Suppressor macrophage treated with lipopolysaccharide for 4 hours (primary cell): ENCODE measurements at places on chromosomes 13 and 19.
A peak's percentile ranks its signal among the peaks of the same experiment; 100 is the strongest.

DNA sequence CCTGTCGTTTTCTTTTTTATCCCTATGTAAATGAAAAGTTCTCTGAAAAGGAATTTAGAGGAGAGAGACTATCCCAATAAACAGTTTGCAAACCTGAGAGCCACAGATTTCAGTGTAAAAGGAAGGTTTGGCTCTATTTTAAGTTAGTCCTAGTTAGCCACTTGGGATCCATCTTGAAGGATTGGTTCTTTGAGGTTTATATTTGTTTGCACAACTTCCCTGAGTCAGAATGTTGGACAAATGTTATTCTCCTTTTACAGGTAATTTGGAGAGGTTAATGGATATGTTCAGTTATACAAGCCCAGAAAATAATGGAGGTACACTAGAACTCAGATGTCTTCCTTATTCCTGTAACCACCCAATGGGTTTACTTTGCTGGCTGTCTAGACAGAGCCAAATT is 2.6 kb upstream of the DNAJC15 start:
- no peak for DNase-seq

DNA sequence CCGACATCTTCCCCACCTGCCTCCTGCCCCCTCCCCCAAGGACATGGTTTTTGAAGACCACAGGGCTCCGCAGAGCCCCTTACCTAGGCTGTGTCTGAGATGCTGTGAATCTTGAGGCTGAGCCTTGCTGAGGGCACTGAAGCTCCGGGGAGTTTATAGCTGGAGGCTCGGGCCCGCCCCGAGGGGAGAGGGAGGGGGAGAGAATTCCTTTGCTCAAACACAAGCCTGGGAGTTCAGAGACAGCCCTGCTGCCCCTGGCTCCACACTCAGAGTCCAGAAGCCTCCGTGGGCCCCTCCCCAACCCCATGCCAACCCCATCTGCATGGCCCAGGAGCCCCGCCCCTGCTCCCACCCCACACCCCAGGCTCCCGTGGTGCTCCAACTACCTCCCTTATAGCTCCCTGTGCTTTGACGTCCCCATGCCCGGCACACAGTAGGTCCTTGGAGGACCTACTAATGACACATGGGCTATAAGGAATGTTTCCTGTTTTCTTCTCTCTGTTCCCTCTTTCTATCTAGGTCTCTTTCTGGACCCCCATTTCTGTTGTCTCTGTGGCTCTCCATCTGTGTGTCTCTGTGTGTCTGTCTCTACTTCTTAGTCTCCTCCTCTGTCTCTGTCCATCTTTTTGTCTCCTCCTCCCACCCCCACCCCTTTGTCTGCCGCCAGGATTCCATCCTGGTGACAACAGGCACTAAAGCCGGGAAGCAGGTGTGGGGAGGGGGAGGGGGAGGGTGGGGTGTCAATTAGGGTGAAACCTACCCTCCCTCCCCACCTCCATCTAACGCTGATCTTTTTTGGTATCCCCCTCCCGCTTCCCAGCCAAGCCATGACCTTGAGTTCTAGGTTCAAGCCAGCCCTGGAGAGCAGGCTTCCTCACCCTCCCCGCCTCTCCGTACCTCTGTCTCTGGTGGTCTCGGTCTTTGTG is at the start of gene TNNT1:
Gene TNNT1 (minus strand): TSS at position 129 of the 926 bp plus-strand sequence. CDS start 2,049 bp downstream, outside the sequence.
- no peak for DNase-seq

DNA sequence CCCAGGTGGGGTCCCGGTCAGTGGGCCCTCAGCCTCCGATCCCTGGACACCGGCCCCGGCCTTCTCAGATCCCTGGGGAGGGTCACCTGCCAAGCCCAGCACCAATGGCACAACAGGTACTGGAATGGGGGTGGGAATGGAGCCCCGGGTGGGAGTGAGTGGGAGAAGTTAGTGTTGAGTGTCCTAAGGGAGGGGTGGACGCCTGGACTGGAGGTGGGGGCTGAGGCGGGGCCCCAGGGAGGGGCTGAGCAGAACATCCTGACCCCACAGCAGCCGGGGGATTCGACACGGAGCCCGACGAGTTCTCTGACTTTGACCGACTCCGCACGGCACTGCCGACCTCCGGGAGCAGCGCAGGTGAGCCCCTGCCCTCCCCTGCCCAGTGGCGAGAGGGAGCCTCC is 17.7 kb downstream of the EPN1 start:
- no peak for DNase-seq

- DNase-seq, result no peak
Observed at GRCh38 chr13:49836516-49836915, 44.0 kb upstream of the KPNA3 start.

- DNase-seq, result no peak
Observed at GRCh38 chr13:75443356-75443958, 38.5 kb downstream of the TBC1D4 start.

DNA sequence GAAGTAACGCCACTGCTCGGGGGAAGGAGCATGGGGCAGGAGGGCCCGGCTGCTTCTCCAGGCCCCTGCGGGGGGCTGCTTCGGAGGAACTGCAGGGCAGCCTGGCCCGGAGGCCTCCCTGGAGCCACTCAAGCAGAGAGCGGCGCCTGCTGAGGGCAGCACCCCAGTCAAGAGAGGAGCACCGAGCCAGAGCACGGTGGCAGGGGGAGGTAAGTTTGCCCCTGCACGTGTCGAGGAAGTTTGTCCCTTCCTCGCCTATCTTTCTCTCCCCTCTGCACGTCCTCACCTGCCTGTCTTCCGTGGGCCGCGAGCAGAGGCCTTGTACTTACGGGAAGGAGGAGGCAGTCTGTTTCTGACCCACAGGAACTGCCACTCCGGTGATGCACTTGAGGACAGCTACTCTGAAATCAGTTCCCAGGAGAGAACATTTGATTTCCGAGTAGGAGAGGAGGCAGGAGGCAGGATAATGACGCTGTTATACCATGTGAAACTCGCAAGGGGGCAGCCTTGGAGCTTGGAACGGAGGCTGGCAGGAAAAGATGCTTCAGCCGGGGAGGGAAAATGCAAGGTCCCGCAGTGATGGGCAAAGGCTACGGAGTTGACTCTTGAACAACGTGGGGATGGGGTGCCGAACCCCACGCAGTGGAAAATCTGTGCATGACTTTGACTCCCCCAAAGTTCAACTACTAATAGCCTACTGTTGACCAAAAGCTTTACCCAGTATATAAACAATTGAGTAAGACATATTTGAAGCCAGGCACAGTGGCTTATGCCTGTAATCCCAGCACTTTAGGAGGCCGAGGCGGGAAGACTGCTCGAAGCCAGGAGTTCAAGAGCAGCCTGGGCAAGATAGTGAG is 5.0 kb downstream of the FFAR1 start:
- peak; percentile 92 for DNase-seq

DNA sequence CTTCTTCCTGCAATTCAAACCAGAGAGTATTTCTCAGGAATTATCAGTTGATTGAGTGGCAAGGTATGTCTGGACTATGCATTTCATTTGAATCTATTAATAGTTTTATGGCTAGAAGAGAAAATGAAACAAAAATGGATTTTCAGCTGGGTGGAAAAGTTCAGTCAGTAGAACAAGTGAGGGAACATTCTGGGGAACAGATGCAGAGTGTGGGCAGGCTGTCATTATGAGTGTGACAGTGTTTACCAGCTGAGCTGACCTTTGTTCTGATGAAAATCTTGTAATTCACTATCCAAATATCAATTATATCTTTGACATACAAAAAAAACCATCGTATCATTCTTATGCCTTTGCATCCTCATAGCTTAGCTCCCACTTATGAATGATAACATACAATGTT is 2.6 kb upstream of the CLC start:
- peak; percentile 16 for DNase-seq

DNA sequence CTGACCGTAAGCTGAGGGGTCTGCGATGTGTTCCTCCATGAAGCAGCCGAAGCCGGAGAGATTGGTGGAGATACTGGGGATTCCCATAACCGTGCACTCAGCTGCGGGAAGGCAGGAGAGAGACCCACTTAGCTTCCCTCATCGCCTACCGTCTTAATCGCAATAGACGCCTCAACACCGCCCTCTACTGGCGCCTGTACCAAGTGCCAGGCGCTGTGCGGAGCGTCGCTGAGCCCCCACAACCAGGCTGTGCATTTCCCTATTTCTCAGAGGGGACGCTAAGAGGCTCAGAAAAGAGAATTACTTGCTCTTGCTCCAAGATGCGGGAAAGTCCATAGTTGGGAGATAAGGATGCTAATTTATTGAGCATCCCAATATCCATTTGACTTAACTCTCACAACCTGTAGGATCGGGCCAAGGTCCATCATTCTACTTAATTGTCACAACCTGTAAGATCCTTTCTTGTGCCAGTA is 5.8 kb downstream of the FTL start:
- peak; percentile 94 for DNase-seq

GRCh38 chr19:3683405-3684053 is 16.7 kb downstream of the PIP5K1C start:
- DNase-seq, result no peak

DNA sequence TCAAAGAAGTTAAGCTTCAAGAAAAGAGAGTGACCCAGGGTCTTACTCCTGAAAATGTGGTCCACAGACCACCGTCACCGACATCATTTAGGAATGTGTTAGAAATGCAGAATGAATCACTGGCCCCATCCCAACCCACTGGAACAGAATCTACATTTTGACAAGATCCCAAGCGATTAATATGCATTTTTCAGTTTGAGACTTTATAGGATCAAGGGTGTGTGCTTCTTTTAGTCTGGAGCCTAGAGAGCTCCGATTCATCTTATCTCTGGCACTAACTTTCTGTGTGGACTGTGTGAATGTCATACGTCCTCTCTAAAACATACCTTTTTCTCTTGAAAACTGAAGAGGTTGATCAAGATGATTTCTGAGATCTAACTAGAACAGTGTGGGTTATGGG is 484.8 kb downstream of the MYO16 start:
- no peak for DNase-seq
